Activated naive CD4-positive, alpha-beta T cell (primary cell): ENCODE measurements at places on chromosomes 1 and 21.

GRCh38 chr21:15007716-15008296, 57.0 kb downstream of the NRIP1 start:
- DNase-seq: no peak

DNA sequence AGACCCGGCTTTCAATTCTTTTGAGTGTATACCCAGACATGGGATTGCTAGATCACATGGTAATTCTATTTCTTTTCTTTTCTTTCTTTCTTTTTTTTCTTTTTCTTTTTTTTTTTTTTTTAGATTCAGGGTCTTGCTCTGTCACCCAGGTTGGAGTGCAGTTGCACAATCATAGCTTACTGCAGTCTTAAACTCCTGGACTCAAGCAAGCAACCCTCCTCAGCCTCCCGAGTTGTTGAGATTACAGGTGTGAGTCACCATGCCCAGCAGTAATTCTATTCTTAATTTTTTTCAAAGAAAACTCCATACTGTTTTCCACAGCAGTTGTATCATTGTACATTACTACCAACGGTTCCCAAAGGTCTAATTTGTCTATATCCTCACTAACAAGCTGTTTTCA, 13.5 kb upstream of the RNF186 start:
- no peak for DNase-seq

- no peak for DNase-seq
Observed at GRCh38 chr1:117014209-117014608, 12.6 kb downstream of the CD101 start.

DNA sequence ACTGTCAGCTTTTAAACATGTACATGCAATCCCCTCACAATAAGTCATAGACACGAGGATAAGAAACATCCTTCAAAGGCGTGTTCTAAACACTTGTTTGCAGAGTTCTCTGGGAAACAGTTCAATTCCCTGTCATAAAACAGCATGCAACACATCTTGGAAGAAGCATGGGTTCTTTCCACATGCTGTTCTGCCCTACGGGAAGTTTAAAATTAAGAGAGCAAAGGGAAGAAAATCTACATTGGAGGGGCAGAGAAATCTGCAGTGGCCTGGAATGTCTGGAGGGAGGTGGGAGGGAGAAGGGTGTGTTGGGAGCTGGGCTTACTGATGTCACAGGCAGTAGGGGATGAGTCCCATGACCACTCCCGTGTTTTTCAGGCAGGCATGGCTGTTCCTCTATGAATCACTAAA, 98.3 kb upstream of the SLC2A1 start:
- no peak for DNase-seq

- DNase-seq: no peak
Observed at GRCh38 chr1:59025201-59025600, 241.4 kb upstream of the JUN start.

- DNase-seq: no peak
Observed at GRCh38 chr1:203322500-203323179, 17.3 kb downstream of the BTG2 start.

- DNase-seq: peak; percentile 39
Observed at GRCh38 chr1:44714944-44715571, 15.9 kb downstream of the RNU5D-1 start.

DNA sequence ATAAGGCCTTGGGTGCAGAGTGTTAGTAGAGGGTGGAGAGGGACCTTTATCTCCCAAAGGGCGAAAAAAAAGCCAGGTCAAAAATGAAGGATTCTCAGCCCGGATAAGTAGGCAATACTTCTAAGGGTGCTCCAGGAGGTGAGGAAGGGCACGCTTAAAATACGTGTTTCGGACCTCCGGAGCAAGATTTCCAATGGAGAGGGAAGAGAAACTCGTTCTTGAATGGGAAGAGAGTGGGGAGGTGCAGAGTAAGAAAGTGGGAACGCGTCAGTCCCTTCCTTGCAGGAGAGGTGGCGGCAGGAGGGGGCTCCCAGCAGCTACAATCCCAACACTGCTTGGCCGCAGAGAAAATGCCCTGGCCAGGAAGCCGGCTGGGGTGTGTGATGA, 581 bp downstream of the EFCAB14 start:
- DNase-seq: no peak

DNA sequence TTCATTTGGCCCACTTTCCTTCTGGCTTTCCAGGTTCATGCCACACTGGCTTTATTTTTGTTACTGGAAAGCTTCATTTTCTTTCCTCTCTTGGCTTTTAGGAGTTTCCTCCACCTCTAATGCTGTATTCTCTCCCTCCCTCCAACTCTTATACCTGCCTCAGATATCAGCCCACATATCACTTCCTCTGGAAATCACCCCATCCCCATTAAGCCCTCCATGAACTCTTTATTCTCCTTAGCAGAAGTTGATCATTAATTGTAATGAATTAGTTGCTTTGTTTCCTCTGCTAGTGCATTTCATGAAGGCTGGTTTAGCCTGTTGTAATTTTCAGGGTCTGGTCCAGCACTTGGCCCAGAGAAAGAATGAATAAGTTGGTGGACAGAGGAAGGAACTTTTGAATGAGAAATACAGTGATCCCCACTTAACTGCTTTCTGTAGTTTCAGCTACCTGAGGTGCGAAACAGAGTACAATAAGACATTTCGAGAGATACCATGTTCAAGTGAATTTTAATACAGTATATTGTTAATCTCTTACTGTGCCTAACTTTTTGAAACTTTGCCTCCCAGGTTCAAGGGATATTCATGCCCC, 1.7 kb downstream of the SOAT1 start:
- no peak for DNase-seq

DNA sequence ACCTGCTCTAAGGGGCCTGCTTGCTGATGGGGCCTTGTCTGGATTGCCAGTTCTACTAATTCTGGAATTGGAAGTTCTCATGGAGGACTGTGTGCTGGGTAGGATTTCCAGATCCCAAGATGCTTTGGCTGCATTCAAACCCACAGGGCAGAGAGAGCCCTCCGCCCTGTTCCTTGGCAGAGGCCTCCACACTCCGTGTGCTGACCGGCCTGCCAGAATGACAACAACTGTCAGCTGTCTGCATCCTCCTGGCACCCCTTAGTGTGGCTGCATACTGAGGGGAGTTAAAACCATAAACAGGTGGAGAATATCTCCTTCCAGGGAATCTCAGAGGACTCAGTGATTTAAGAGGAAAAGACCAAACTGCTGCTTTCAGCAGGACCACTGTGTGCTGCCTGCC, 60.7 kb downstream of the ADARB1 start:
- no peak for DNase-seq

- no peak for DNase-seq
Observed at GRCh38 chr1:236951672-236952071, 52.6 kb downstream of the MT1HL1 start.

- no peak for DNase-seq
Observed at GRCh38 chr1:107863342-107863741, 101.6 kb downstream of the VAV3 start.

GRCh38 chr1:153816283-153816889, 41.2 kb downstream of the SLC27A3 start:
- no peak for DNase-seq

- no peak for DNase-seq
Observed at GRCh38 chr1:1004780-1005697, 5.1 kb upstream of the HES4 start.

- DNase-seq: no peak
Observed at GRCh38 chr1:56448529-56449300, 130.6 kb downstream of the PLPP3 start.

- DNase-seq: no peak
Observed at GRCh38 chr1:169601096-169601881, 15.0 kb upstream of the F5 start.

GRCh38 chr1:78038491-78038939, 7.3 kb upstream of the GIPC2 start:
- DNase-seq: no peak

GRCh38 chr1:216005916-216006315, 417.3 kb downstream of the USH2A start:
- DNase-seq: no peak

DNA sequence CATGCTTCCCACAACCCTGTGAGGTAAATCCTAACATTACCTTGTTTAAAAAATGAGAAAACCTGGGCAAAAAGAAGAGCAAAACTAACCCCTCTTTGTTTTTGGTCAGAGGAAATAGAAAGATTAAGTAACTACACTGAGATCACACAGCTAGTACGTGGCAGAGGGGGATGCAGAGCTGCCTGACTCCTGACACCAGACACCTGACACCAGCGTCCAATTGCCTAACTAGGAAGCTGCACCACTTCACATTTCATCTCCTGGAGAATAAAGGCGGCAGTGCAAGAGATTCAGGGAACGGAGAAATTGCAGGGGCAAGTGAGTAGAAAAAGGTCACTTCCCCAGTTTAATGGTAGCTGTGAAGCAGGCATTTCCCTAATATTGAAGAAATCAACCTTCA, 229.3 kb upstream of the PTBP2 start:
- DNase-seq: no peak

DNA sequence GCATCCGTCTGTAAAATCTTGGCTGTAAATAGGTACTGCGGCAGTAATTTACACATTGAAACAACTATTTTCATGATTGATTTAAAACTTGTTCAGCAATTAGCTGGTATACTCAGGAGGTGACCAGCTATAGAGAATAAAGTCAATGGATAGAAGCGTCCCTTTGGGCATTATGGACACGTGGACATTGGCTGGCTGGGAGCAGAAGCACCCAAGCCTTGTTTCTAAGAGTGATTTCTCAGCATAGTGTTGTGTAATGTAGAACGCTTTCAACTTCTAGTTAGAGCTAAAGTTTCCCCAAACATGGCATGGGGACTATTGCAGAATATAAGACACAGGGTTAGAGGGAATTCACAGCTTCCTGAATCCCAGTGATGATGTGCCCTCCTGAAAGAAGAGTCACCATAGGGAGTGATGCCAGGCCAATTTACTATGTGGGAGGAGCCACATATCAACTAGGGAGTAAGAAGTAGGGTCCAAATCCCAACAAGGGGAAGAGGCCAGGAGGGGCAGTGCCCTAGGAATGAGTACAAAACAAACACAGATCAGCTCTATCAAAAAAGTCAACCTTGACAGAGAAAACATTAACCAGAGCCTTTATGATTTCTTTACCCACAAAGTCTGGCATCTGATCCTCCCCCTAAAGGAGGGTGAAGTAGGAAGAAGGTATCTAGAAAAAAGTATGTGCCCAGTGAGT, 92.7 kb downstream of the SUSD4 start:
- DNase-seq: no peak

GRCh38 chr1:245054507-245055270, 100.1 kb upstream of the KIF26B start:
- DNase-seq: no peak

GRCh38 chr1:11771481-11772043, 9.6 kb downstream of the C1orf167 start:
- no peak for DNase-seq

DNA sequence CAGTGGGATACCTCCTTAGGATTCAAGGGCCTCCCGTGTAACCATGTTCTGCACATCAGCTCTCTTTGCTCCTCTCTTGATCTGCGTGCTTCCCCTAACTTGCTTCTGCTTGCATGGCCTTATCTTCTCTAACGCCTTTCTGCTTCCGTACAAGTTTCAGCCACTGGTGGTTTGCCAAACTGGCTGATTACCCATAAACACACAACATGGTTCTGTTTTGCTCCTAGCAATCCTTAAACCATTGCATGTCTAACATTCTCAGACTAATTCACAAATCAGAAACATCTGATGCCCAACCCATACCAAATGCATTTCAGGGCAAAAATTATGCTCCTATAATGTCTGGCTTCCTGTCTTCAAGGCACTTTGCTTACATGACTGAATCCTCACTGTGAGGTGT, 166.4 kb downstream of the PBX1 start:
- DNase-seq: no peak

- no peak for DNase-seq
Observed at GRCh38 chr1:92968138-92969032, 7.1 kb upstream of the DIPK1A start.

- no peak for DNase-seq
Observed at GRCh38 chr1:29237129-29237821, 953 bp downstream of the PTPRU start.
